ENCODE measurements at places on chromosomes 2 and 18. TPM values are rescaled to one million over a fixed set of nuclear protein-coding genes. Genes with fewer than 3 reads are reported as not detected.

- no peak for DNase-seq
Observed at GRCh38 chr2:75892490-75892889, 181.8 kb upstream of the GCFC2 start.

DNA sequence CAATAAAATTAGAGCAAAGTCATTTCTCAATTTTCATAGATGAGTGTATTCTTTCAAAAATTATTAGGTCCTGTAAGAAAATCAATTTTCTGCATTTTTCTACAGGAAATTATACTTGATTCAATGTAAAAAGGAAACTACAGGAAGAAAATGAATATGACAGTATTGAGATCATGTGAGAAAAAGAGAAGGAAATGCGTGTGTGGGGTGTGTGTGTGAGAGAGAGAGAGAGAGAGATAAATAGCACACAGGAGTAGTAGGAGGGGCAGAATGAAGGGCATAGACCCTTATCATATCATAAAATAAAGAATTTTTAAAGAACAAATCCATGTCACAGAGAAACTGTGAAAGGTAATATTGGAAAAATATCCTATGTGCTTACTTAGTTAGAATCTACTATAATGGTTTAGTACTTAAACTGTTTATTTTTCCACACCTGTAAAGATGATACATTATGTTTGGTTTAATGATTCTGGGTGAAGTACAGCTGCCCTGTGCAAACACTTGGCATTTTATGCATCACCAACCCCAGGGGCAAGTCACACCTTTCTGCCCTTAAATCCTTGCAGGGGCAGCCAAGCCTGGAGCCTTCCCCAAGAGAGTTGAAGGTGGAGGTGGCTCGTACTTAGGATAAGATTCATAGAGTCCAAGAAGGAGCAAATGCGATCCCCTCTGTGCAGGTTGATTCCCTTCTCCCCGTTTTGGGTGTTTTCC lies 276.4 kb downstream of the TGIF1 start:
- DNase-seq, result no peak

DNA sequence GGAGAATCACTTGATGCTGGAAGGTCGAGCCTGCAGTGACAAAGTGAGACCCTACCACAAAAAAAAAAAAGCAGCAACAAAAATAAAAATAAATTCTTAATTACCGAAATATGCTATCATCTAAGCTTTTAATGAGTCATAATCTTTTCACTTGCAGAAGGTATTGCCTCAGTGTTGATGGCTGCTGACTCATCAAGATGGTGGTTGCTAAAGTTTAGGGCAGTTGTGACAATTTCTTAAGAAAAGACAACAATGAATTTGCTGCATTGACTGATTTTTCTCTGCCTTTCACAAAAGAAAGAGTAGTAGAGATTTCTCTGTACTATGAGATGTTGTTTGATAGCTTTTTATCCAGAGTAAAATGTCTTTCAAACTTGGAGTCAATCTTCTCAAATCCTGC lies 1809.0 kb downstream of the SUCLG1 start:
- no peak for DNase-seq

GRCh38 chr18:25345081-25345866 lies 6.7 kb downstream of the ZNF521 start:
- DNase-seq, result no peak

Gene GKN1
- not detected for total RNA-seq
